ENCODE measurements at places on chromosomes 13 and 19. TPM values are rescaled to one million over a fixed set of nuclear protein-coding genes. Genes with fewer than 3 reads are reported as not detected.

LPAR2 gene
- 23.2 TPM for total RNA-seq

BSPH1 gene
- not detected for total RNA-seq

SIGLEC14 gene
- total RNA-seq = not detected

CNN1 gene
- 4.7 TPM for total RNA-seq

KLK12 gene
- not detected for total RNA-seq

PDX1 gene
- total RNA-seq = not detected

SIGLEC7 gene
- total RNA-seq = not detected

ICAM4 gene
- 0.22 TPM for total RNA-seq

DNAJC3 gene
- total RNA-seq = 37.3 TPM

PRR22 gene
- not detected for total RNA-seq

ZNF253 gene
- 5.9 TPM for total RNA-seq

MIA gene
- 0.79 TPM for total RNA-seq

ZNF790 gene
- 7.7 TPM for total RNA-seq

ZNF574 gene
- total RNA-seq = 19.2 TPM

OR7E24 gene
- total RNA-seq = not detected

NLRP7 gene
- not detected for total RNA-seq

CEACAM4 gene
- total RNA-seq = not detected

RASAL3 gene
- 0.39 TPM for total RNA-seq

PINLYP gene
- total RNA-seq = 11.0 TPM

ZNF66 gene
- 6.7 TPM for total RNA-seq

ZNF274 gene
- 28.3 TPM for total RNA-seq

EXOC3L2 gene
- total RNA-seq = 0.11 TPM

NCR1 gene
- not detected for total RNA-seq

DHX34 gene
- 20.3 TPM for total RNA-seq

CBARP gene
- 3.5 TPM for total RNA-seq

HOMER3 gene
- 99.6 TPM for total RNA-seq

TMC4 gene
- 5.5 TPM for total RNA-seq

NLRP11 gene
- total RNA-seq = not detected

IZUMO2 gene
- 0.39 TPM for total RNA-seq

ZNF440 gene
- 10.7 TPM for total RNA-seq

STOML3 gene
- not detected for total RNA-seq

KANK3 gene
- 1.2 TPM for total RNA-seq

FGF21 gene
- total RNA-seq = not detected

SLC44A2 gene
- 341 TPM for total RNA-seq

RDH8 gene
- total RNA-seq = not detected

C5AR1 gene
- total RNA-seq = 0.11 TPM

MYPOP gene
- 1.6 TPM for total RNA-seq

ZNF471 gene
- total RNA-seq = 4.4 TPM

ZFP36 gene
- 16.2 TPM for total RNA-seq

KCNC3 gene
- 3.9 TPM for total RNA-seq

KATNAL1 gene
- 13.0 TPM for total RNA-seq

ZNF681 gene
- total RNA-seq = 3.1 TPM

TYROBP gene
- not detected for total RNA-seq

HCN2 gene
- total RNA-seq = 0.33 TPM

SSC5D gene
- 0.22 TPM for total RNA-seq

PSG7 gene
- 0.76 TPM for total RNA-seq

Measured in placental epithelial cell (primary cell).